ENCODE measurements at places on chromosomes 6 and 20.

- no peak overlapping the region for H3K27ac ChIP-seq
- H3K36me3 ChIP-seq, result peaks cover 10% of the 10 kb centered on the region
- H3K4me3 ChIP-seq, result no peak overlapping the region
- H3K4me1 ChIP-seq, result peaks cover 66% of the 10 kb centered on the region
These were observed 39.0 kb downstream of the MAN1A1 start for GRCh38 chr6:119310486-119311036.

DNA sequence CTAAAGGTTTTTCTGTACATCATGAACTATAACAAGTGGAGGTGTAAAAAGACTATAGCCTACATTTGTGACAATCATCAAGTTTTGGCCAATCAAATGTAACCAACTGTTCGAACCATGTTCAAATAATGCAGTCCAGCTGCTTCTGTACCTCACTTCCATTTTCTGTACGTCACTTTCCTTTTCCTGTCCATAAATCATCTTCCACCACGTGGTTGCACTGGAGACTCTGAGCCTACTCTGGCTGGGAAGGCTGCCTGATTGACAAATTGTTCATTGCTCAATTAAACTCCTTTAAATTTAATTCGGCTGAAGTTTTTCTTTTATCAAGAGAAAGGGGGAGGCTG is 270.4 kb upstream of the JARID2 start:
- H3K36me3 ChIP-seq, result peaks cover 2% of the 10 kb centered on the region
- H3K4me1 ChIP-seq, result no peaks in the 10 kb centered on the region
- no peak overlapping the region for H3K4me3 ChIP-seq
- no peak overlapping the region for H3K27ac ChIP-seq
- H3K27me3 ChIP-seq, result no peaks in the 10 kb centered on the region
- no peak for DNase-seq

DNA sequence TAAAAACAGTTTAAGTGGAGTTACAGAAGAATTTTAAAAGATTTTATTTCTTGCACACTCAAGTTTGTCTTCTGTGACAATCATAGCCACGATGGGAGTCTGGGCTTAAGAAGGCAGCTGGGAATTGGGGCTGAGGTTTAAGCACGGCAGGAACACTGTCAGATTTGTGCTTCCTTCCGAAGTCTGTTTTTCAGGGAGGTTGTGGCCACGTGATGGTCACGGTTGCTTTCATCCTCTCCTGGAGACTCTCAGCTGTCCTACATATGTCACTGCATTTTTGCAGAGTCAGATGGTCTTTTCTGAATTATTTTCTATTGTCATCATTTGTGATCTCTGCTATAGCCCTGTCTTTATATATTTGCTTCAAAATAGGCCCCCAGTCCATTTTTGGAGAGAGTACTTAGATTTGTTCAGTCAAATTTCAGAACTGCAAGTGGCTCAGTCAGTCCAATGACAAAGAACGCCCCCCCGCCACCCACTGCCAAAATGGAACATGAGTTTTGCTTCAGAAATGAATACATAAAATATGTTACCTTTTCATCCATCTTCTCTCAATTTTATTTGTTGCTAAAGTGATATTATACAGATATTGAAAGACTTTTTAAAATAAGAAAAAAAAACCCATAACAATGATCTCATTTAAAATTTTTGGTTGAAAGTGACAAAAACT is 111.8 kb upstream of the ZFP64 start:
- no peaks in the 10 kb centered on the region for H3K27me3 ChIP-seq
- H3K36me3 ChIP-seq, result no peaks in the 10 kb centered on the region
- H3K4me1 ChIP-seq, result peaks cover 34% of the 10 kb centered on the region
- no peak overlapping the region for H3K27ac ChIP-seq
- H3K4me3 ChIP-seq, result no peak overlapping the region

GRCh38 chr6:2854396-2854982 is 12.8 kb upstream of the SERPINB1 start:
- peaks cover 11% of the 10 kb centered on the region for H3K36me3 ChIP-seq
- no peaks in the 10 kb centered on the region for H3K27me3 ChIP-seq
- DNase-seq, result no peak
- H3K4me1 ChIP-seq, result peaks cover 76% of the 10 kb centered on the region
- peak overlapping the region; percentile 99 for H3K27ac ChIP-seq

GRCh38 chr20:47241345-47241781 is 115.1 kb downstream of the ZMYND8 start:
- H3K27me3 ChIP-seq, result no peaks in the 10 kb centered on the region
- peaks cover 39% of the 10 kb centered on the region for H3K36me3 ChIP-seq
- no peak for DNase-seq
- no peak overlapping the region for H3K27ac ChIP-seq
- no peaks in the 10 kb centered on the region for H3K4me1 ChIP-seq
- H3K4me3 ChIP-seq, result no peak overlapping the region

Measured in activated CD4-positive, alpha-beta T cell treated with anti-CD3 and anti-CD28 coated beads, Interleukin-2, amount 10 ng/mL, durations not matched to agents 7 days and 5 days (primary cell).